ENCODE measurements at places on chromosomes 13 and 19. TPM values are rescaled to one million over a fixed set of nuclear protein-coding genes. Genes with fewer than 3 reads are reported as not detected.

The DHDH gene
- total RNA-seq, result not detected

The LILRB5 gene
- not detected for total RNA-seq

The SPIB gene
- not detected for total RNA-seq

The JSRP1 gene
- not detected for total RNA-seq

The ECSIT gene
- 43.2 TPM for total RNA-seq

The CCDC194 gene
- total RNA-seq, result not detected

The ZNF442 gene
- total RNA-seq, result 0.86 TPM

The TMEM150B gene
- not detected for total RNA-seq

The PSG7 gene
- not detected for total RNA-seq

The ZNF557 gene
- 2.9 TPM for total RNA-seq

The SLC5A5 gene
- total RNA-seq, result not detected

The MYO16 gene
- not detected for total RNA-seq

The SIGLEC9 gene
- total RNA-seq, result 1.1 TPM

The BCAM gene
- total RNA-seq, result 25.9 TPM

The PNMA8B gene
- 0.35 TPM for total RNA-seq

The FCER2 gene
- not detected for total RNA-seq

The MTUS2 gene
- total RNA-seq, result not detected

The IL17D gene
- 0.35 TPM for total RNA-seq

The SLAIN1 gene
- total RNA-seq, result not detected

The GPR4 gene
- total RNA-seq, result 0.53 TPM

The PRTN3 gene
- not detected for total RNA-seq

The MCF2L gene
- total RNA-seq, result not detected

The CD22 gene
- total RNA-seq, result 1.4 TPM

The RFPL4A gene
- total RNA-seq, result not detected

The RAVER1 gene
- total RNA-seq, result 23.4 TPM

The GZMM gene
- not detected for total RNA-seq

The IRGC gene
- not detected for total RNA-seq

The SPRED3 gene
- 1.7 TPM for total RNA-seq

The PCSK4 gene
- 1.6 TPM for total RNA-seq

The ZNF793 gene
- 0.58 TPM for total RNA-seq

The ICAM1 gene
- total RNA-seq, result 45.0 TPM

The B3GLCT gene
- total RNA-seq, result 6.1 TPM

The MEX3D gene
- total RNA-seq, result 21.3 TPM

The EBPL gene
- total RNA-seq, result 147 TPM

The ZNF69 gene
- 3.5 TPM for total RNA-seq

The CD33 gene
- total RNA-seq, result not detected

The ADGRL1 gene
- total RNA-seq, result 2.6 TPM

The METTL21C gene
- not detected for total RNA-seq

The ANGPTL4 gene
- 9.8 TPM for total RNA-seq

The IL11 gene
- 1.8 TPM for total RNA-seq

The HCST gene
- total RNA-seq, result not detected

The VSIG10L gene
- 0.35 TPM for total RNA-seq

The SPATA13 gene
- 14.4 TPM for total RNA-seq

The ZNF888 gene
- total RNA-seq, result 3.5 TPM

The CEACAM3 gene
- not detected for total RNA-seq

The CEACAM8 gene
- total RNA-seq, result not detected

The SMAD9 gene
- 4.6 TPM for total RNA-seq
